ENCODE measurements at places on chromosomes 6 and 20.

- no peak for DNase-seq
Observed at GRCh38 chr6:153941768-153942167, 97.3 kb upstream of the OPRM1 start.

GRCh38 chr6:152364866-152365265 is 272.3 kb downstream of the SYNE1 start:
- DNase-seq = no peak

- no peak for DNase-seq
Observed at GRCh38 chr6:56914798-56915658, 39.9 kb upstream of the BEND6 start.

GRCh38 chr6:22147921-22148776 is 148.7 kb downstream of the PRL start:
- DNase-seq = no peak

DNA sequence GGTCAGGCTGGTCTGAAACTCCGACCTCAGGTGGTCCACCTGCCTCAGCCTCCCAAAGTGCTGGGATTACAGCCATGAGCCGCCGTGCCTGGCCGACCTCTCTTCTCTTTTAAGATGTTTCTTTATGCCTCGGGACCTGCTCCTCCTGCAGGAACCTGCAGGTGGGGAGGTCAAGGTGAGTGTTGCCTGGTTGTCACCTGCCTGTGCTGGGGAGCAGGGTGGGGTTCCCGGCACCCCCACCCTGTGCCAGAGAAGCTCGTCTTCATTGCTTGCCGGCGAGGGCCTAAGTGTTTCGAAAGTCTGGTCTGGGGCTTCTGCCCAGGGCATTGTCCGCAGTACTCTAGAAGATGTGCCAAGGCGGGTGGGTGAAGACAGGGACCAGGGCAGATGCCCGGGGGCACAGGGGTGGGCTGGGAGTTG is 36.0 kb downstream of the SYNJ2 start:
- no peak for DNase-seq
